M059J (cell line): ENCODE measurements at places on chromosomes 7 and 10.

DNA sequence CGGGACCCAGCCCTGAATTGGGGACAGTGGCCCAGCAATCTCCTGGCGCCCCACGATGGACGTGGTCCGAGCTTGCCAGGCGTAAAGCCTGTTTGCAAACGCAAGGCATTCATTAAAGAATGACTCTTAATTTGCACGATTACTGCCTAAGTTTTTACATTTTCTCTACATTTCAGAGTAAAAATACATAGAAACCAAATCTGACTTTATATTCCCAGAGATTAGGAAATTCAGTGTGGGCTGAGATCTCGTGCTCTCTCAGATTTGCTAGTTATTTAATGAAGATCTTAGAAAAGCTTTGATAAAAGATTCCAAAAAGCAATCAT, 337 bp upstream of the CCDC3 start:
- no peak for DNase-seq

GRCh38 chr10:90920986-90921666, at the start of gene ANKRD1:
TSS of gene ANKRD1 (minus strand) at chr10:90921087. CDS start at chr10:90921027, 60 bp downstream.
- peak; percentile 98 for DNase-seq

DNA sequence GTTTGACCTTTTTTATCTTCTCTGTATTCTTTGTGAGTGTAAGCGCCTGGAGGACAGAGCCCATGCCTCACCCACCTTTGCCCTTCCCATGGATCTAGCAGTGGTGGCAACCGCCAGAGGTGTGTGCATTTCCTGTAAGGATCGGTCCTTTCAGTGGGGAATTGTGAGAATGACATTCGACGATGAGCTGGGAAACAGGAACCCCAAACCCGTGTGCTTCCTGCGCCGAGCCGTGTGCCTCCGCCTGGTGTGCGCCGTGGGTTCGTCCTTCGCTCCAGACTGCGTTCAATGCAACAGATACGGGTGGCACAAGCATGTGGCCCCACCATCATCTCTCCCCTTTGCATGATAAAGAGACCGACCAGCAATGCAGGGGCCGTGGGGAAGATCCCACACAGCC, 1.7 kb upstream of the DIP2C start:
- no peak for DNase-seq

GRCh38 chr10:27759483-27760272, 14.1 kb upstream of the MKX start:
- no peak for DNase-seq

DNA sequence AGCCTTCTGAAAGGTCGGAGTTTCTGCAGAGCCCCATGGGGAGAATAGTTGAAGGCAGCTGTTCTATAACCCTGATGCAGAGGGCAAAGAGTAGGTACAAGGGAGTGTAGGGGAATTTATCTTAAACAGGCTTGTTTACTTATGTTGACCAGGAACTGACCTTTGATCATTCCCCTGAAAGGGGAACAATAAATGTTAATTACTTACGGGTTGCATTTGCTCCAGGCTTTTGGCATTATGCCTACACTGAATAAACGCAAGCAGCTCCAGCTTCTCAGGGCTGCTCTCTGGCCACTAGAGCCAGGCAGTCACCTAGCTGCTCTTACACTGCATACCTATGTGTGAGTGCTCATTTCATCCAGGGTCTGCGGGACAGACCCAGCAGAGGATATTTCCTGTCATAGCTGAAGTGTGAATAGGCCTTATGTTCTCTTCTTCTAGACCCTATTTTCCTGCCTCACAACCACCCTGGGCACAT, 26.9 kb upstream of the ABCA13 start:
- peak; percentile 71 for DNase-seq

GRCh38 chr10:110057456-110057855, 49.7 kb downstream of the ADD3 start:
- peak; percentile 6 for DNase-seq

DNA sequence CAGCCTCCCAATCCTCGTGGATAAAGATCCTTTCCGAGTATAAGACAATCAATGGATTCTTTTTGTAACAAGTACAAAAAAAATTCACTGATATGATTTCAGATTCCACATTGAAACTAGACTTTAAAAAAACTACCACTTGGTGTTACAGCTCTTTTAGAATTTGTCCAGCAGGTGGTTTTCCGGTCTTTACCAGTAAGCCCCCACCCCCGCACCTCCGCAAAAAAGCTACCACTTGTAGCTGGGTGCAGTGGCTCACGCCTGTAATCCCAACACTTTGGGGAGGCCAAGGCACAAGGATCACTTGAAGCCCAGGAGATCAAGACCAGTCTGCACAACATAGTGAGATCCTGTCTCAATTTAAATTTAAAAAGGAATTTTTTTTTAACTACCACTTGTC, 19.8 kb downstream of the IGF2BP3 start:
- DNase-seq, result no peak
